ENCODE measurements at places on chromosomes 4 and X.

DNA sequence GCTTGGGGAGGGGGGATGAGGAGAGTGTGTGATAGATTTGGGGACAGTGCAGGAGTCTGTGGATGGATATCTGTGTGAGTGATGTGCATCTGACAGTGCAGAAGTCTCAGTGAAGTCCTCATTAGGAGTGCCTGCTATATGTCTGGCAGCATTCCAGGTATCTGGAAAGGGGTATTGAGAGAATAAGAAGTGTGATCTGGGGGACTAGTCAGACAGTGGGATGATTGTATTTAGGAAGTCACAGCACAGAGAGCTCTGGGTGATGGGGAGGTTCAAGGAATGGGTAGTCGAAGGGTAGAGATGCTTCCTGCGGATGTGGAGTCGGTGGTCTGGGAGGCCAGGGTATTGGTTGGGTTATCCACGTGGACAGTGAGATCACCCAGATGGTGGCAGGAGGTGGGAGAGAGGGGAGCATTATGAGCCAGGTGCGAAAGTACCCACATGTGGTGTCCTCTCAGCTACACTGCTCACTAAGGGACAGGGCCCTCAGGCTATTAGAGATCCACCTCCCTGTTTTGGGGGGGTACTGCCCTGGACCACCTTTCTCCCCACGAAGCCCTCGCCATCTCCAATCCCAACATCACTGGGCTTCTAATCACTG is 9.8 kb downstream of the MAGED2 start:
- DNase-seq, result no peak

DNA sequence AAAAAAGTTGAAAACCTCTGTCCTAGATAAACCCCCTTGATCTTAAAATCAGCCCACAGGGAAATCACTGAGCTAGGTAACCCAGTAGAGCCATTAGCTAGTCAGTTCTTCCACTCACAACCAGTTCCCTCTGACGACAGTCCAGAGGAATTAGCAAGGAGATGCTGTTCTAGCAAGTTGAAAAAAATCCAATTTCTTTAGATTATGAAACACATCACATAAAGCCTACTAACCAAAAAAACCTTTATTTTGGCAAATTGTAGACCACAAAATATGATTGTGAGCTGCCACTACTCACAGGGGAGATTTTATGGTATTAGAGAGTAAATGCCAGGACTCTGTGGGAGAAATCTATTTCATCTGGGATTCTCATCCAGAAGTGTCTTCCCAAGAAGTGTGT is 22.6 kb downstream of the ADAMTS3 start:
- DNase-seq, result no peak

GRCh38 chrX:39731735-39732134 is 366.0 kb downstream of the BCOR start:
- DNase-seq, result no peak

- no peak for DNase-seq
Observed at GRCh38 chrX:21166272-21166982, 207.8 kb upstream of the CNKSR2 start.

- no peak for DNase-seq
Observed at GRCh38 chr4:127586922-127587571, 45.7 kb upstream of the INTU start.

- no peak for DNase-seq
Observed at GRCh38 chrX:8845060-8845459, 43.9 kb upstream of the FAM9A start.

DNA sequence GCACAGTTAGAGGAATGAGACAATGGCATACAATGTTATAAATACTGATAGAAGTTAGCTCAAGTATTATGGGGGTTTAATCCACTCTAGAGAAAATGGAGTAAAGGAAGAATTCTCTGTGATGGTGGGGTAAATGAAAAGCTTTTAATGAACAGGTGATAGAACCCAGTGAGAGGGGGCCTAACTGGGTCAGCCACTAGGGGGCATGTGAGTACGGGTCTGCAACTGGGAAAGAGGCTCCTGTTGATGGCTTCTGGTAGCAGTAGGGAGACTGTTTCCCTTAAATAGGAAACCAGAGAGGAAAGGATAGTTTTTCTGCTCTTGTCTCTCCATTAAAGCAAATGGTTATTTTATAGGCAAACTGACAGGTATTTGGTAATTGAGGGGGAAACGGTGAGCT is 132.8 kb upstream of the GPR101 start:
- no peak for DNase-seq

Measured in stimulated activated naive CD4-positive, alpha-beta T cell treated with Interleukin-2 at 50 U/mL for 16 hours (primary cell).